MV-4-11 (cell line): ENCODE measurements at places on chromosomes 7 and 10.
A peak's percentile ranks its signal among the peaks of the same experiment; 100 is the strongest.

DNA sequence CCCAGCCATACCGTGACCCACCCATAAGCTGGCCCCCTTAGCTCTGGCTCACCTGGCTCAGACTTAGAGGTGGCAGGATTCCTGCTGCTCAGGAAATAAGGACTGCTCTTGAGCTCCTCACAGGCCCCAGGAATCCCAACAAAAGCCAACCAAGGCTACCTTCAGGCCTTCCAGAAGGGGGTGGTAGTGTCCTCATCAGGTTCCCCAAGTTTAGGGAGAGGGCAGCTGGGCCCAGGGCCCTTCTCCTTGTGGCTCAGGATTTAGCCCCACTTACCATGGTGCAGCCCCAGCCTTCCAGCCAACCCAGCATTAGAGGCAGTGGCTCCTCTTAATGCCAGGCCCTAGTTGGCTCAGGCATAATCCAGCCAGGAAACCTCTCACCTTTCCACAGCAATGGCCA, 23.5 kb downstream of the NPFFR1 start:
- DNase-seq = no peak

DNA sequence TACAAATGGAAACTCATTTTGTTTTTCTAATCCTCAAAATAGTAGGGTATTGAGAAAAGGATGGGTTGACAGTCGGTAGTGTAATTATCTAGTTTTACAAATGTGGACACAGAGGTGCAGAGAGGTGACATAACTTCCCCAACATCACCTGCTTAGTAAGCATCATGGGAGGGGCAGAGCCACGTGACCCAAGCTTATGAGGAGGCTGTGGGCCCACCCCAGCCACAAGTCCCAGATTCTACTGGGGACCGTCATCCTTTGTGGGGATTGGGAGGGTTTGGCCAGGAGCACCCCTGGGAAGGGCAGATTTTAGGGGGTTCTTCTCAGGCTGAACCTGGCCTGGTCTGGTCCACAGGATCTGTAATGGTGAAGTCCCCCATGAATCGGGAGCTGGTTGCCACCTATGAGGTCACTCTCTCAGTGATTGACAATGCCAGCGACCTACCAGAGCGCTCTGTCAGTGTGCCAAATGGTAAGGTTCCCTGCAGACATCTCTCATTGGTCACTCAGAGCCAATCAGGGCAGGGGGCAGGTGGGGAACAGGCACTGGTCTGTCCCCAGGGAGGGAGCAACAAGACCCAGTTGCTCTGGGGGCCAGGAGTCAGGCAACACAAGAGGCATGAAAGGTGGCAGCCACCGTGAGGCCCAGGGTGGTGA, 23.6 kb upstream of the VSIR start:
- no peak for DNase-seq

DNA sequence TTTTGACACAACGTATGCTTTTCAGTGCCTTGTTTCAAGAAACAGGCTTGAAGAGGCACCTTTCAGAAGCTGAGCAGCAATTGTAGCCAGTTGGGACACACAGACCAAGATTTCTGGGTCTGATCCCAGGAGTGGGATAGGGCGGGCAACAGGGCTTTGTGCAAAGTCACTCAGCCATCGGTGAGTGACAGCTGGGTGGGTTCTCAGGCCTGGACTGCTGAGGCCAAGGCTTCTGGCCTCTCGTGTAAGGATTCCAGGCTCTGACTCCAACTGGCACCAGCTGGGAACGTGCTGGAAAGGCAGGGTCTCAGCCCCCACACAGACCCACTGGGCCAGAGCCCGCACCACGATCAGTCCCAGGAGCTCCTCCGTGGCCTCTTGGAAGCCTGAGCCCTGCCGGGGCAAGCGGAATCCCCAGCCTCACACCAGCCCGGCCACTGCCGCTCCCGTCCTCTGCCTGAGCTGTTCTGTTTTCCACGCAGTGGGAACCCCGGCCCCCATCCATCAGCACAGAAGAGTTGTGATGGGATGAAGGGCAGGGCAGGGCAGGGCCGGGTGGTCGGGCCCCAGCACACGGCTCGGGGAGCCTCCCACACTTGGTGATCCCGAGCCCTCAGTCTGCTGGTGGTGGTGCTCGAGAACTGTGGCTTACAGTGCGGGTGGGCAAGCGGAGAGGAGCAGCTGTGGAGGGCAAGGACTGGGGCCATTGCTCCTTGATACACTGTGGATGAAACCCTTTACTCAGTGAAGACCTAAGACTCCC, 46.8 kb downstream of the VIPR2 start:
- DNase-seq = no peak

- DNase-seq = no peak
Measured at GRCh38 chr10:119253433-119254174, 46.2 kb downstream of the GRK5 start.

DNA sequence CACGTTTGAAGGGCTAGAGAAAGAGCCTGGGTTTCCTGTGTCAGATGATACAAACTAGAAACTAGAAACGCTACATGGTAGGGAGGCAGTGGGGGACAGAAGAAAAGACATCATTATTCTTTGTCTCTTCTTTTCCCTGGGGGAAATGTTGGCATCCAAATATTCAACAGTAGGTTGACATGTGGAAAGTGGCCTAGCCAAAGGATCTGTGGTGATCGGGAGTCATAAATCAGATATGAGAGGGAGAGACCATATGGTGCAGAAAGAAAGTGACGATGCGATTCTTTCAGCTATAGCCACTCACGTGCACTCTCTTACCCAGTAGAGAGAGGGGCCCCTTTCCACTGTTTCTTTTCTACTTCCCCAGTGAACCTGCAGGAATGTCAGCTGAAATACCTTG, 964.7 kb downstream of the LRMDA start:
- no peak for DNase-seq

- DNase-seq = no peak
Measured at GRCh38 chr10:44581996-44582395, 197.1 kb upstream of the CXCL12 start.

- DNase-seq = no peak
Measured at GRCh38 chr10:102504179-102504975, 605 bp downstream of the SUFU start.

DNA sequence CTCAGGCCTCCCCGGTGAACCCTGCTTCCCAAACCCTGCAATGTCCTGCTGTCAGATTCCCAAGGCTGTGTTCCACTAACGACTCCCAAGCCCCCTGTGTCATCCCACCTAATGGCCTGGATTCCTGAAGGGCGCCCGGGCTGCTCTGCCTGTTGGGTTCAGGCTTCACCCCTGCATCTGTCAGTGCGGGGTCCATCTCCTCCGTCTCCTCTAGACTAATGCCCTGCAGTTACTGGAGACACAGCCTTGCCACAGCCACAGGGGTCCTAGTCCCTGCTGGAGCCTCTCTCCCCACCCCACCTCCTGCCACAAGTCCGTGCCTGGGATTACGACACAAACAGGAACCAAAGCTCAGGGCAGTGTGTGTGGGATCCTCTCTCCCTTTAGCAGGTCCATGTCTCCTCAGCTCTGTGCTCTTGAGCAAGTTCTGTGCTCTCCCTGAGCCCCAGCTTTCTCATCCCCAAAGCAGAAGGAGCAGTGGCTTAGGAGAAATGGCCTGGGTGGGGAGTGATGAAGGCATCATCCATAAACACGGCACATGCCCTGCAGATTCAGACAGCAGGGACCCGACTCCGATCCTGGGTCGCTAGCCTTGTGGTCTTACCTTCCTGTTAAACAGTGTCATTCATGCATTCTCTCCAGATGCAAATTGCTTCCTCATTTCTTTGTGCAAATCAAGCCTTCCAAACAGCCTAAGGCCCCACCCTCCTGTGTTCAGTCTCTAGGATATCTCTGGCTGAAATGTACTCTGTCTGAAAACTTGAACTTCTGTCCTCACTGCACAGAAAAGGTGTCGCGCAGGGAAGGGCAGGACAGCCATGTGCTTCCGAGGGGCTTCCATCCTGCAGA, 8.2 kb upstream of the RBP3 start:
- peak; percentile 33 for DNase-seq

- DNase-seq = no peak
Measured at GRCh38 chr10:6242089-6242488, 39.4 kb downstream of the PFKFB3 start.

DNA sequence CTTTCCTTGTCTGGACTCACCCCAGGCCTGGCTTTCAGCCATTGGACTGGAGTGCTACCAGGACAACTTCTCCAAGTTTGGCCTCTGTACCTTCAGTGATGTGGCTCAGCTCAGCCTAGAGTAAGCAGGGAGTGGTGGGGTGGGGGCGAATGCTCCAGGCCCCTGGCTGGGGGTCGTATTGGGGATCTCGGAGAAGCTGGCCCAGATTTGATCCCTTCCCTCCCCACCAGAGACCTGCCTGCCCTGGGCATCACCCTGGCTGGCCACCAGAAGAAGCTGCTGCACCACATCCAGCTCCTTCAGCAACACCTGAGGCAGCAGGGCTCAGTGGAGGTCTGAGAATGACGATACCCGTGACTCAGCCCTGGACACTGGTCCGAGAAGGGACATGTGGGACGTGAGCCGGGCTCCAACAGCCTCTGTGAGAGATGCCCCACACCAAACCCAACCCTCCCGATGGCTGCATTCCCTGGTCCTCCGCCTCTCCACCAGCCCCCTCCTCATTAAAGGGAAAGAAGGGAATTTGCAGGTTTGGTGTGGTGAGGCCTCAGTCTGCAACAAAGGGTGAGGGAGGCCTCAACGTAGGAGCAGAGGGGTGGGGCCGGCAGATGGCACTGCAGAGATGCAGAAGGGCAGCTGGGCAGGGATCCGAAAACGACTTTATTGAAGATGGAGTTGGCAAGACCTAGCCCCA, 14.8 kb downstream of the TRPV6 start:
- DNase-seq = no peak

DNA sequence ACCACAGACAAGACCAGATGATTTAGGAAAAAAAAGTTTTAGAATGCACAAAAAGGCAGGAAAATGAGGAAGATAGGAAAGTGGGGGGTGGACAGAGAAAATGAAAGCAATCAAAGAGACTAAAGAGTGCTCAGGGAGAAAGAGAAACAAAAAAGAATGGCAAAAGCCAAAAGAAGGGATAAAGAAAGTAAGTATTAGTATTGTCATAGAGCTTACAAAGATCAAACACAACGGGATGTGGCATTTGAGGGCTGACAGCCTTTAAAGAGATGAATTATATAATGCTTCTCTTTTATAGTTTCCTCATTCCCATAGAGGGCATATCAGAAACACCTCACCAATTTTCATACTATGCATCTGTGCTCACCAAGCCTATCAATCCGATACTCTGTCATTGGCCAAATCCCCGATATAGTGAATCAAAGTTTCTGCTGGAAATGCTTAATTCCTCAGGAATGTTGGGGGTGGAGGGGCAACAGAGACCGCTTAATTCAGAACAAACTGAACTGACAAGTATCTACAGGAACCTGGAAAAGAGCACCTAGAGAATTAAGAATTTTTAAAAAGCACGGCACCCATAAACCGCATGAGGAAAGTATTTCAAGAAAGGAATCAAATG, 2.7 kb downstream of the COG5 start:
- peak; percentile 60 for DNase-seq

GRCh38 chr7:69365651-69366192, 232.6 kb upstream of the AUTS2 start:
- DNase-seq = no peak

DNA sequence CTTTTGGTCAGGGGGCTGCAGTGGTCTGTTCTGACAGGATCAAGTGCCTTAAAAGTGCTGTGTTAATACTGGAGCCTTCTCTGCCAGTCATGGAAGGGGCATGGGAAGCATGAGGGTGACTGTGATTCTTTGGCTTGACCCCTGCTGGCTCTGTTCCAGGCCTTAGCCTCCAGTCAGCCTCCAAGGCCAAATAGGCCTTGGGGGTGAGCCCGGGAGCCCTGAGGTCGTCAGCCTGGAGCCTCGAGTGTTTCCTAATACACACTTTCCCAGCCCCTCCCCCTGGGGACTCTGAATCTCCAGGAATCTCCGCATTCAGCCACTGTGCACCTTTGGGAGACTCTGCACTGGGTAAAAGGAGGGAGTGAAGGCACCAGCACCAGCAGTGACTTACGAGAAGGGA, 10.0 kb downstream of the HKDC1 start:
- DNase-seq = no peak

DNA sequence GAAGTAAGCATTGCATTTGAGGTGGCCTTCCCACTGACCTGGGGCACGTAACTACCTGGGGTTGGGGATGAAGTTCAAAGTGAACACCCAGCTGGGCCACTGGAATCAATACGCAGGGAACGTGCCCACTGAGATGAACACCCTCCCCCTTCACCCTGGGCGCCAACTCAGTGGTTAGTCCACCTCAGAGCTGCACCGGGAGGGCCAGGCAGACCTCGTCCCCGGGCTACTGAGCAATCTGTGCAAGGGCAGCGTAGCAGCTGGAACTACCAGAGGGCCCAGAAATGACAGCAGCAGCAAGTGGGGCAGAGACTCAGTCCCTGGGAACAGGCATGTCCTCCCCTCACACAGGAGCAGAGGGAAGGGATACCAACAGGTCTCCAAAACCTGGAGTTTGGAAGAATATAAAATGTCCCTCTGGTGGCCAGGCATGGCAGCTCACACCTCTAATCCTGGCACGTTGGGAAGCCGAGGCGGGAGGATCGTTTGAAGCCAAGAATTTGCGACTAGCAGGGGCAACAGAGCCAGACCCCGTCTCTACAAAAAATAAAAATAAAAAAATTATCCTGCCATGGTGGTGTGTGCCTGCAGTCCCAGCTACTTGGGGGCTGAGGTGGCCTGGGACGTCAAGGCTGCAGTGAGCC, 143.9 kb downstream of the SH3PXD2A start:
- no peak for DNase-seq
